ENCODE measurements at places on chromosomes 13 and 19.

GRCh38 chr13:100506154-100506553 lies 82.4 kb downstream of the GGACT start:
- DNase-seq, result no peak

- DNase-seq, result no peak
Observed at GRCh38 chr13:44426461-44426860, 52.8 kb downstream of the SERP2 start.

DNA sequence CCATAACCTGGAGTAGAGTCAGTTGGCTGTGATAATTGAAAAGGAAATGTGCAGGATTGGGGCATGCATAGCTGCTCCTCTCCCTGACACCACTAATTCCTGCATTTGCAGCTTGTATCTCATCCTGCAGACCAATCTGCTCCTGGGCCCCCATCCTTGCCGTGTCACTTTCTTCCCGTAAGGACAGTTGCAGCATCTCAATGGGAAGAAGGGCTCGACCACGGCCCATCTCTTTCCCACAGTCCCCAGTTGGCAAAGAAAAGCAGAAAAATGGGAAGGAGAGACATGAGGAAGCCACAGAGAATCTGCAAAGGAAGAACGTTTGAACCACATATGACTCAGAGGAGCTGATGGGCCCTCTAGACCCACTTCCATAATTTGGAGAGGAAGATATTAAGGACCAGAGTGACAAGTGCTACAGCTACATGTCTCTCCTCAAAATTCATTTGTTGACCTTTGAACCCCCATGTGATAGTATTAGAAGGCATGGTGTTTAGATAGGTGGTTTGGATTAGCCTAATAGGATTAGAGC lies 1.8 kb upstream of the SIGLEC12 start:
- no peak for DNase-seq

DNA sequence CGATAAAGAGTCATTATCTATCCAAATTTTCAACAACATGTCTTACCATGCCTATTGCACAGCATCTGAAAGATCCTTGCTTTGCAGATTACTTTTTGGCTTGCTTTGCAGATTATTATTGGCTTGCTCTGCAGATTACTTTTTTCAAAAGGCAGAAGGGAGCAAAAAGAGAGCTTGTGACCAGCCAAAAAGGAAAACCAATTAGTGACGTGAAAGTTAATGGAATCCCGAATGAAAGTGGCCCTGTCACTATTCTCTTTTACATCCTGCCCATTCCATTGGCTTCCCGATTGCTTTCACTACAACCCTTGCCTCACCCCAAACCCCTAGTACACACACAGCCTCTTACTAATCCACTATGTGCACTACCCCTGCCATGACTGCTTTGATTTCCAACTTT lies 81.3 kb downstream of the LHFPL6 start:
- no peak for DNase-seq

DNA sequence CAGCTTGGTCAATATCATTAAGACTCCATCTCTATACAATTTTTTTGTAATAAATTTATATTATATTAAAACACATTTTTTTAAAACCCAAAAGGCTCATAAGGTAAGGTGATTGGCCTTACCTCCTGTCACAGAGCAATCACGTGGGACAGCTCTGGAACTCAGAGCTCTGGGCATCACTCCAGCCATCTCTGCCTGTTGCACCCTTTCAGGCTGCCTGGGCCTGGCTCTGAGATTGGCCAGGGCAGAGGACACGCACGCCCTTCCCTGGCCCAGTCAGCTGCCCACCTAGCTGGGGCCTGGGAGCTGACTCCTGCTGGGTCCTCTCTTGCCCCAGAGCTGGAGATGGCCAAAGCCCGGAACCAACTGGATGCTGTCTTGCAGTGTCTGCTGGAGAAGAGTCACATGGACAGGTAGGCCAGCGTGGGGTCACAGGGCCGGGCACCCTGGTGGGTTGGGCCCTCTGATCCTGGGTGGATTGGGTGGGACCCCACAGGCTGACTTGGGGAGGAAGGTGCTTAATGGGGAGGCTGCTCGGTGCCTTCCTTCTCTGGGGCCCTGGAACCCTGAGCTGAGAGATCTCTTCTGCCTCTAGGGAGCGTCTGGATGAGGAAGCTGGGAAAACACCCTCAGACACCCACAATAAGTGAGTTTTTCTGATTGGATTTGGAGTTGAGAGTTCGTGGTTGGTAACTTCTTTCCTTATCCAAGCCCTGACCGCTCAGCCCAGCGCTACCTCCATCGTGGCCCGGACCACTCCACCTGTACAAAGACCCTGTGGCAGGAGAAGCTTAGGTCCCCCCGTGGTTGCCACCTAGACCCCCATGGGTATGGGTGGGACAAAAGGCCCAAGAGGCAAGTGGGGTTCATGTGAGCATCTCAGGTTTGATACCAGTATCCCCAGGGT lies 3.7 kb downstream of the LIN37 start:
- DNase-seq, result no peak

- DNase-seq, result no peak
Observed at GRCh38 chr13:109773786-109774185, 12.6 kb downstream of the IRS2 start.

- no peak for DNase-seq
Observed at GRCh38 chr19:11423164-11423790, 4.2 kb upstream of the RGL3 start.

DNA sequence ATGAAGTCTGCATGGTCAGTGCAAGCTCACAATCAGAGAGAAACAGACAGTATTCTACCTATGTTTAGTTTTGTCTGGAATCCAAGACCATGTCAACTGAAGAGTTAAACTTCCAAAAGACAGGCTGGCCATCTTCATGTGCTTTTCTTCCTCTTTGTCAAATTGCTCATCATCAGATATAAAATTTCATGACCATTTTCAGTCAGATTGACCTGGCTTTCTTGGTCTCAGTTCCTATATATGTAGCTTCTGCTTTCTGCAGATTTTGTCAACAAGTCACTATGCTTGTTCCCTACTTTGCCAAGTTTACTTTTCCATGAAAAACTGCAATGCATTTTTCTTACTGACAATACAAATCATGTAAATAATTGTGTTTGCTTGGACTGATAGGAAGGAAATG lies 13.9 kb downstream of the SLC46A3 start:
- no peak for DNase-seq

DNA sequence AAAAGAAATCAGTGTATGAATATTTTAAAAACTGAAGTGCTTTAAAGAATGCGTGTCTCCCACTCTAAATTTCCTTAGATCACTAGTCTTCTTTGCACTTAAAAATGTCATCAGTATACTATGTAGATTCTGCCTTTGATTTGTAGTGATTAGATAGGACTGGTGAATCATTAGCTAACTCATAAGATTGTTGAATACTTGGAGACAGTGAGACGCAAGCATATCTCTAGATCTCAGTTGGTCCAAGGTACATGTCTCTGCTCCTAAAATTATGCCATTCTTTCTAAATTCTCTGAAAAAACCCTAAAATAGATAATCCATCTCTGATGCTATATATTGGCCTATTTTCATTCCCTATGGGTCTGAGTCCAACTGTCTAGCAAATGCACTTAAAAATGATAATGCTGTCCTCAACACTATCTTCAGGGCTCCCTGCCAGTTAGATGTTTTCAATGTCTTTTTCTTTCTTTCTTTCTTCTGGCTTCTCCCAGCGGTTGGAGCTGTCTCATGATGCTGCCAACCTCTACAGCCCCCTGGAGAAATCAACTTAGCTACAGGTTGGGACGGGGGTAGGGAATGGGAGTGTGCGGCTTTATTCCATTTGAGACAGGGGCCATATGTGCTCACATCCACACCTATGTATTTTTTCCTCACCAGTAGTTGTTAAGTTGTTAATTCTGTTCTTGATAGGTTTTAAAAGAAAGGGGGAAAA lies 301.0 kb downstream of the NDFIP2 start:
- DNase-seq, result no peak

- DNase-seq, result no peak
Observed at GRCh38 chr19:50854636-50855410, at the start of gene KLK3. Gene KLK3, plus strand, starts transcription at chr19:50854915. Its CDS starts 41 bp downstream, at chr19:50854956.

- no peak for DNase-seq
Observed at GRCh38 chr19:6739883-6740588, 556 bp downstream of the TRIP10 start.

GRCh38 chr19:29216021-29216420 lies 3.1 kb upstream of the UQCRFS1 start:
- no peak for DNase-seq

DNA sequence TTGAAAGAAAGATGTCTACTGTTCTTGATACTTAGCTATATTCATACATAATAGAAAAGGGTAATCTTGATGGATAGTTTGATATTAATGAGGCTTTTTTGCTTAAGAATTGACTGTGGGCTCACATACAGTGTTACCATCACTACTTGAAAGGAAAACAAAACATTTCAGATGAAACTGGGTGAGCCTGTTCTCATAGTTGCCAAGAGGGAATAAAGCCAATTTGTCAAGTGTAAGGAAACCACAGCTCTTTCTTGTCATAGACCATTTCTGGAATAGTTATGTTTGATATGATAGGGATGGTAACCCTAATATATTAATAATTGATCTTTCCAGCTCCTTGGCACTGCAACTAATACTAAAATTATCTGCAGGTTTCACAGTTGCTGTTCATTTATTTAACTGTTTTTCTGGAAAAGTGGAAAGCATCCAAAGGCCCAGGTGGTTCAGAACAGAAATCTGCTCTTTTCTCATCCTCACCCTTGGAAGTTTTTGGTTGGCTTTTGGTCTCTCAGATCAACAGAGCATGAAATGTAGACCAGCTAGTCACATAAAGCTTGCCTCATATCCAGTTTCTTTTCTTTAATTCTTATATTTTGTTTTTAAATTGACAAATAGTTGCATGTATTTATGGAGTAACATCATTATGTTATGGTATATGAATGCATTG lies 43.2 kb downstream of the ARHGEF7 start:
- DNase-seq, result no peak

DNA sequence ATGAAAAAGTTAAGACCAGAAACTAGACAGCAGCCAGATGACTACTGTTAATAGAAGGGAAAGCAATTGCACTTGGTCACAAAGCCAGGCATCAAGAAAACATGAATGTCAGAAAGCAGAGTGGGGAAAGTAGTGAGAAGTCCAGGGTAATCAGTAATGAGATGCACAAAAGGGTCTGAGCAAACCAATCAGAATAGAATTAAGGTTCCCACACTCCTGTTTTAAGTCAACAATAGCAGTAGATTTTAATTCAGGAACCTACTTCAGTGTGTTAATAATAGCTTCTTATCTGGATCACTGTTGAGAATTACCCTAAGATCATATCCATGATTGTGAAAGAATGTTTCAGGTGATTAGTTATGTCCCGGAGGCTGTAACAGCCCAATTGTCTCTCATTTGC lies 72.6 kb upstream of the KLF5 start:
- DNase-seq, result no peak

DNA sequence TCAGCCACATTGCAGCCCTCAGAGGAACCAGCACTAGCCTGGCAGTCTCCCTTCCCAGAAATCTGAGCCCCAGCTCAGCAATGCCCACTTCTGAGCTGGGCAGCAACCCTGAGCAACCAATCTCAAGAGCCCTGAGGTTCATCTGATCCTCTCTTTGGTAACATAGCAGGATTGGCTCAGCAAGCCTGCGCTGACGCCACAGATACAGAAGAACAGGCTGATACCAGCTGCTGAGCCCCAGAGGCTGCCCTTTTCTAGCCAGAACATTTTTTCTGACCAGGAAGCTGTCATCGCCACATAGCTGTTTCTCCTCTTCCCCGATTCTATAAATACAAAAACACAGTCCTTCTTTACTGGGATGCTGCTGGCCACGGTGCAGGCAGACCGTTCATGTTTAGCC lies 59.8 kb downstream of the TRPM4 start:
- no peak for DNase-seq

- DNase-seq, result no peak
Observed at GRCh38 chr13:112105244-112105681, 38.3 kb downstream of the SOX1 start.

- DNase-seq, result no peak
Observed at GRCh38 chr13:39496506-39496905, 106.5 kb downstream of the LHFPL6 start.

DNA sequence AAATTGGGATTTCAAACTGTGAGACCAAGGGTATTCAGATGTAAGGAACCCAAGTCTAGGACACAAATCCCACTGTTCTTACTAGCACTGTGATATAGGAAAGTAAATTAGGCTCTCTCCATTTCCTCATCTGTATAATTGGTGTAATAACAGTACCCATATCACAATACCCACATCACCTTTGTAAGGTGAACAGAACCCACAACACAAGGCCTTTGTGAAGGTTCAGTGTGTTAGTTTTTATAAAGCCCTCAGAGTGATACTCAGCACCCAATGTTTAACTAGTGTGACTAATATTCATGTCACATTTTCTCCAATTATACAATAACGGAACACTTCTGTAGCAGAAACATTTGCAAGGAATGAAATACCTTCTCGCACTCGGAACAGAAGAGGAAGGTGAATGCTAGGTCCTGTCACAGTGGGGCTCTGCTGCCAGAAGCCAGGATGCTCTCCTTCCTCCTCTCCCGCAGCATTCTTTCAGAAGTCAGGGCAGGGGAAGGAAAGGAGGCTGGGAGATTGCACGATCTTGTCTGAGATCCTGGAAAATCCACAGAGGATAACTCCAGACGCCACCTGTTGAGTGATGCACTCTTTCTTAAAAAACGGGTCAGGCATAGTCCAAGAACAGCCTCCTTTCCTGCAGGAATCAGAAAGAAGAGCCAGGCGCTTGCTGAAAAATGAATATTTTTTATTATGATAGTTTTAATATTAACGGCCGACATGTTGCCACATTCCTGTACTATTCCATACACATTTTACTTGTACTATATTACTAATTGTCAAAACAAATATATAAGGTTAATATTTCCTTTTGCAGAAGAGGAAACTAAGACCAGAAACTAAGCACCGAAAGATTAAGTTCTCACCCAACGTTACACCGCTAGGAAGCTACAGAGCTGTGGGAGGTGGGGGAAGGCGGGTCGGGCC lies 762 bp downstream of the ZNF45 start:
- DNase-seq, result no peak

GRCh38 chr13:111343186-111343805 lies 22.9 kb downstream of the TEX29 start:
- DNase-seq, result no peak

- no peak for DNase-seq
Observed at GRCh38 chr19:36059180-36059910, 4.6 kb downstream of the WDR62 start.

GRCh38 chr13:71399631-71400215 lies 467.3 kb downstream of the DACH1 start:
- no peak for DNase-seq

DNA sequence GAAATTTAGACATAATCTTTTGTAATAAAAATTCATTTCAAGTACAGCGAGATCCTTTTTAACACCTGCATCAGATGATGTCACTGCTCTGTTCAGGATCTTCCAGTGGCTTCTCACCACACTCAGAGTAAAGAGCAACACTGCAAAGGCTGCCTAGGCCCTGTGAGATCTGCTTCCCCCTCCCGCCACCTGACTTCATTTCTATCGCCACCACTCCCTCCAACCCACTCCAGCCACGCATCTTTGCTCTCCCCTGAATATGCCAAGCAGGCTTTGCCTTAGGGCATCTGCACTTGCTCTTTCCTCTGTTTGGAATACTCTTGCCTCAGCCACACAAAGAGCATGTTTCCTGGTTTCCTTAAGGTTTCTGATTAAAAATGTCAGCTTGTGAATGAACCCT lies 58.3 kb downstream of the MBNL2 start:
- DNase-seq, result no peak

All from NCI-H524 treated with DMSO at 0.1 percent for 48 hours (cell line).